ENCODE measurements at places on chromosomes 5 and 9. TPM values are rescaled to one million over a fixed set of nuclear protein-coding genes. Genes with fewer than 3 reads are reported as not detected.

Gene GABRA1
- not detected for total RNA-seq

Gene GAPVD1
- total RNA-seq, result 59.4 TPM

Gene GCNT1
- 8.0 TPM for total RNA-seq

Gene ADCY2
- not detected for total RNA-seq

Gene TTF1
- total RNA-seq, result 32.3 TPM

- DNase-seq, result no peak
Observed at GRCh38 chr5:102670224-102670836, 84.8 kb upstream of the PAM start.

DNA sequence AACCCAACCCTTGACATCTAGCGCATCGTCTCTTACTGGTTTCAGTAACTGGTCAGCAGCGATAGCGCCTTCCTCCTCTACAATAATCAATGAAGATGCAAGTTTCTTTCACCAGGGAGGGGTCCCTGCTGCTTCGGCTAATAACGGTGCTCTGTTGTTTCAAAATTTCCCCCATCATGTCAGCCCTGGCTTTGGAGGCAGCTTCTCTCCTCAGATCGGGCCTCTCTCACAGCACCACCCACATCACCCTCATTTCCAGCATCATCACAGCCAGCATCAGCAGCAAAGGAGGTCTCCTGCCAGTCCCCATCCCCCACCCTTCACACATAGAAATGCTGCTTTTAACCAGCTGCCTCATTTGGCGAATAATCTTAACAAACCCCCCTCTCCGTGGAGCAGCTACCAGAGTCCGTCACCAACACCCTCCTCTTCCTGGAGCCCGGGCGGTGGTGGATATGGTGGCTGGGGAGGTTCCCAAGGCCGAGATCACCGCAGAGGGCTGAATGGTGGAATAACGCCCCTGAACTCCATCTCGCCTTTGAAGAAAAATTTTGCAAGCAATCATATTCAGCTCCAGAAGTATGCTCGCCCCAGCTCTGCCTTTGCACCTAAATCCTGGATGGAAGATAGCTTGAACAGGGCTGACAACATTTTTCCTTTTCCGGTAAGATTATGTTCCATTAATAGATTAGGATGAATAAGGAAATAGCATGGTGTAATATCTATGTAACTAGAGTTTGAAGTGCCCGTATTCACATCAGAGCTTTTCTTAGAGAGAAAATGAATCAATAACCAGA is 2.2 kb downstream of the CPEB4 start:
- no peaks in the 10 kb centered on the region for H3K27me3 ChIP-seq
- no peak for DNase-seq
- peaks cover 17% of the 10 kb centered on the region for H3K36me3 ChIP-seq
- no peak overlapping the region for H3K27ac ChIP-seq
- peaks cover 57% of the 10 kb centered on the region for H3K4me1 ChIP-seq
- H3K4me3 ChIP-seq, result peak overlapping the region; percentile 20

DNA sequence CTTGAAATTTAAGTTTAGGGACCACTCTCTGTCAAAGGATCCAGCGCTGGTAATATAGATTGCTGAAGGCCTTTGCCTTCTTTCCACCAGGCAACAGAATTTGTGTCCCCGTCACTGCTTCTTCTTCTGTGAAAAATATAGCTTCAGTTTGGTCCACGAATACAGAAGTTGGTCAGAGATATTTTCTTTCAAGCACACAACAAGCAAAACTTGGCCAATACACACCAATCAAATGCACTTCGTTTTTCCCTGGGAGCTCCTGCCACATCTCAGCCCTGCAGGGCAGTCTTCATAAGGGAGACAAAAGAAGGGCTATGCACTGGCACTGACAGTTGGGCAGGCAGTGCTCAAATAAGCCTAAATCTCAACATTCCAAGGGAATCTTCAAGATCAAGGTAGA is 22.9 kb downstream of the HAVCR2 start:
- H3K4me1 ChIP-seq, result peaks cover 2% of the 10 kb centered on the region
- no peak for DNase-seq
- peaks cover 81% of the 10 kb centered on the region for H3K36me3 ChIP-seq
- H3K27me3 ChIP-seq, result no peaks in the 10 kb centered on the region
- no peak overlapping the region for H3K4me3 ChIP-seq

DNA sequence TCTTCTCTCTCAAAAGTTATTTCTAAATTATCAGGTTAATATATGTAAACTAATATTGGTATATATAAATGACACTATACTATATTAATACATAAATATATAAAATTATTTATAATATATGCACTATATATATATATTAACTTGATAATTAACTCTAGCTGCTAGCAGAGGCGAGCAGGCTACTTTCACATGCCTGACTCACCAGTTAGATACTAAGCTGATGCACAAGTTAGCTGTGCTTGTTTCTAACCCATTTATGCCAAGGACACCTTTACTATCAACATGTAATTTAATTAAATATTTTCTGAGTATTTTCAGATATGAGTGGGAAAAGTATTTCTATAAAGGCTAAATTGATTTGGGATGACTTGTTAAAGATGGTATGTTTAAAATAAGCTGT is 70.1 kb downstream of the TRIO start:
- no peak for DNase-seq
- no peaks in the 10 kb centered on the region for H3K4me1 ChIP-seq
- H3K4me3 ChIP-seq, result no peak overlapping the region
- no peak overlapping the region for H3K27ac ChIP-seq

DNA sequence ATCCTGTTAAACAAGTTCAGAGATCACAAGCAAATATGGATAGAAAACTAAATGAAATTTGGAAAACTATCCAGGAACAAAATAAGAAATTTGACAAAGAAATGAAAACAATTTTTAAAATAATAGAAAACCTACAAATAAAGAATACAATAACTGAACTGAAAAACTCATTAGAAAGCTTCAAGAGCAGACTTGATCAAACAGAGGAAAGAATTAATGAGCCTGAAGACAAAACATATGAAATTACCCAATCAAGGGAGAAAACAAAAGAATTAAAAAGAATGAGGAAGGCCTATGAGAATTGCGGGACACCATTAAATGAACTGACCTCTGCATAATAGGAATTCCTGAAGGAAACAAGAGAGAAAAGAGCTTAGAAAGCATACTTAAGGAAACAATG is 39.8 kb upstream of the TNPO1 start:
- no peak overlapping the region for H3K4me3 ChIP-seq
- no peak for DNase-seq
- H3K27ac ChIP-seq, result no peak overlapping the region
- no peaks in the 10 kb centered on the region for H3K4me1 ChIP-seq

DNA sequence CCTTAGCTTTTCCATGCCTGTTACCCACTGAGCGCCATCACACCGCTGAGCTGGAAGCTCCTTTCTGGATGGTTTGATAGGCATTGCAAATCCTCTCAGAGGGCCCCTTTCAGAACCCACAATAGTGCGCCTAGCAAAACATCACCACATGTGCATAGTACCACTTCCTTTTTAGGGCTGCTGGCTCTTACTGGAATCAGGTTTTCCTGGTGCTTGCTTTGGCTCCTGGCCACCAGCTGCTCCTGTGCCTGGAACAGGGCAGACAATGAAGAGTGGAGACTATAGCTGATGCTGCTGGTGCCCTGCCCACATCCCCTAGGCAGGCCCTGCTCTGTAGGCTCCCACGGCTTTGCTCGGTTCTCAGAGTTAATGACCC is 163.6 kb upstream of the SEMA6A start:
- H3K27ac ChIP-seq, result no peak overlapping the region
- H3K4me1 ChIP-seq, result no peaks in the 10 kb centered on the region
- no peaks in the 10 kb centered on the region for H3K27me3 ChIP-seq
- H3K36me3 ChIP-seq, result no peaks in the 10 kb centered on the region

DNA sequence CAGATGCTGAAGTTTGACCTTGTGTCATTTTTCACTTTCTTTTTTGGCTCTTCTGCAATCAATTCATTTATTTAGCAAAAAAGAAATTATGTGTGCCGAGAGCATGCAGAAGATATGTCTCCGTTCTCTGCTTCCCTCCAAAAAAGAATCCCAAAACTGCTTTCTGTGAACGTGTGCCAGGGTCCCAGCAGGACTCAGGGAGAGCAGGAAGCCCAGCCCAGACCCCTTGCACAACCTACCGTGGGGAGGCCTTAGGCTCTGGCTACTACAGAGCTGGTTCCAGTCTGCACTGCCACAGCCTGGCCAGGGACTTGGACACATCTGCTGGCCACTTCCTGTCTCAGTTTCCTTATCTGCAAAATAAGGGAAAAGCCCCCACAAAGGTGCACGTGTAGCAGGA is 2.4 kb downstream of the FGFR4 start:
- H3K36me3 ChIP-seq, result no peaks in the 10 kb centered on the region
- H3K4me3 ChIP-seq, result no peak overlapping the region
- no peak overlapping the region for H3K27ac ChIP-seq
- no peak for DNase-seq
- H3K4me1 ChIP-seq, result peaks cover 4% of the 10 kb centered on the region
- peaks cover 28% of the 10 kb centered on the region for H3K27me3 ChIP-seq

- H3K27me3 ChIP-seq, result peaks cover 4% of the 10 kb centered on the region
- no peak overlapping the region for H3K4me3 ChIP-seq
- DNase-seq, result no peak
- no peaks in the 10 kb centered on the region for H3K36me3 ChIP-seq
- H3K27ac ChIP-seq, result no peak overlapping the region
Observed at GRCh38 chr5:54621709-54622108, 104.2 kb downstream of the SNX18 start.

DNA sequence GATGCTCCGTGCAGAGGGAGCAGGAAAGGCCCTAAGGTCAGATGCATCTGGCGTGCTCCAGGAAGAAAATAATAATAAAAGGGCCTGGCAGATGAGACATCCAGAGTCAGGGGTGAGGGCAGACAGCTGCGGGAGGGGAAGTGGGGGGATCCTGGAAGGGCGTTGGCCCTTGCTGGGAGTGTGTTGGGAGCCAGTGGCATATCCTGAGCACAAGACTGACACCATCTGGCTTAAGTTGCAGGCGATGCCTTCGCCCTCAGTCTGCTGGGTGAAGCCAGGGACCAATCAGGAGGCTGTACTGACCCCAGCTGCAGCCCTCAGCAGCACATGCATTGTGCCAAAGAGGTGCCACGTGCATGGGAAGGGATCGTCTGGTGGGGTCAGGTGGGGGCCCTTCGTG is 3.8 kb downstream of the OR2V2 start:
- H3K27ac ChIP-seq, result no peak overlapping the region
- no peaks in the 10 kb centered on the region for H3K36me3 ChIP-seq
- no peak for DNase-seq
- H3K4me3 ChIP-seq, result no peak overlapping the region

DNA sequence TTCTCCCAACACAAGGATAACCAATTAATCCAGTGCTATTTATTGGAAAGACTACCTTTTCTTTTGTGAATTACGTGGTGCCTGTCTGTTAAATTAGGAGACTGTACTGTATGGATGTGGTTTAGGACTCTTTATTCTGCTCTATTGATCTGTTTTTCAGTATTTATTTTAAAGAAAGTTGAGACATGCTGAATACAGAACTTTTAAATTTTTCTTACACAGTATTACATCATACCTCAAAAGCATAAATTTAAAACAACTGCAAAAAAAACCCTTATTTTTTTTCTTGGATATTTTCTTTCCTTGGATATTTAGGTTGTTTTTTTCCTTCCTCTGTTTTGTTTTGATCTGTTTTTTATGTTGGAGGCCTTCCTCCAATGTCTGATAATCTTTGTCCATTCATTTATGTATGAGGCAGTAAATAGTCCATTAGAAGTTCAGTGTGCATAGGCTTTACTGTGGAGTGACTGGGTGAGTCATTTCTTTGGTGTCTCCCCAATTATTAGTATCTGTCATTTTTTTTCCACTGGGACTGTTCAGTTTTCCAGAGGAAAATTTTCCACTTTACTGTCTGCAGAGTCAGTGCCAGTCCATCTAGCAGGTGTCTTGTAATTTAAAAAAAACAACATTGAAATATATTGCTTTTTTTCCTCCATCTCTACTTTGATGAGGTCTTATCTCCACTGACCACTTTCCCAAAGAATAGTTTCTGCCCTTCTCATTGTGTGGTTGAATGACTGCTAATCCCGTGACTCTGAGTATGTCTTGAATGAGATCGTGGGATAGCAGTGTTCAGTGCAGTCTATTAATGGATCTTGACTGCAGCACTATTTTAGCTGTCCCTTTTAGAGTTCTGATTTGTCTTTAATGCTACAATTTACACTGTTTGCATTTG is 15.2 kb downstream of the CYSTM1 start:
- H3K4me3 ChIP-seq, result no peak overlapping the region
- H3K4me1 ChIP-seq, result no peaks in the 10 kb centered on the region
- peaks cover 8% of the 10 kb centered on the region for H3K27me3 ChIP-seq
- H3K36me3 ChIP-seq, result no peaks in the 10 kb centered on the region
- DNase-seq, result no peak

Data from activated CD8-positive, alpha-beta T cell treated with anti-CD3 and anti-CD28 coated beads, Interleukin-2, amount 10 ng/mL, durations not matched to agents 7 days and 5 days (primary cell).